ENCODE measurements at places on chromosomes 7 and 10.

- DNase-seq = no peak
Observed at GRCh38 chr7:94161476-94161875, 157.3 kb upstream of the BET1 start.

DNA sequence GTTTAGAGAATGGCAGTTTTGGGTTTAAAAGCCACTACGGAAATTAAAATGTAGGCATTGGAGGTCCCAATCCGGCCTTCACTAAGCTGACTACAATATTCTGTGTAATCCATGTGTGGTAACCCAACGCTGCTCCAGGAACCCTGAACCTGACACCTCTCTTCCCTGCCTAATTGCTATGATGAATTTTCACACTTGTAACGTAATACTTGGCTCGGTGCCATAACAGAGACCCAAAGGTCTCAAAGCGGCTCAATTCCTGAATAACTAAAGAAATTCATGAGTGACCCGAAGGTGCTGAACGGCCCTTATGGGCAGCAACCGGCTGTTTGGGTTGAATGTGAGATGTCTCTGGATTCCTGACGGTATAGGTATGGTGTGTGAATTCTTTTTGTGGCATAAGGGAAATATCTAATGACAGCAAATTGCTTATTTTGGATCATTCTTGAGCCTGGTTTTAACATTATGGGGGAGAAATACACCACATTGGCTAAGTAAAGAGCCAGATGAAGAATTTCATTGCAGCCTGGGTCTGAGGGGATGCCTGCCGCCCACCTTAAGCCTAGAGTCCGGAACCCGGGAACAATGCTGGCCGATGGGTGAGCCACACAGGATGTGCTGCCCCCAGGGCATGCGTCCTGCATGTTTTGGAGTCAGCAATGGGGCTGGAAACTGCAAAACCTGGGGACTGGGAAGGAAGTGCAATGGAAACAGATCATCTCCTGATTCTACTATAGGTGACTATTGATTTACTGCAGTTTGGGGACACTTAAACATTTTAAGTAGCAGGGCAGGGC, 69.7 kb upstream of the FZD8 start:
- DNase-seq = no peak

GRCh38 chr7:132380059-132380458, 196.2 kb downstream of the PLXNA4 start:
- no peak for DNase-seq

- DNase-seq = no peak
Observed at GRCh38 chr10:6006546-6006945, 29.2 kb upstream of the IL15RA start.

GRCh38 chr10:127090138-127090537, 106.3 kb downstream of the INSYN2A start:
- DNase-seq = no peak

DNA sequence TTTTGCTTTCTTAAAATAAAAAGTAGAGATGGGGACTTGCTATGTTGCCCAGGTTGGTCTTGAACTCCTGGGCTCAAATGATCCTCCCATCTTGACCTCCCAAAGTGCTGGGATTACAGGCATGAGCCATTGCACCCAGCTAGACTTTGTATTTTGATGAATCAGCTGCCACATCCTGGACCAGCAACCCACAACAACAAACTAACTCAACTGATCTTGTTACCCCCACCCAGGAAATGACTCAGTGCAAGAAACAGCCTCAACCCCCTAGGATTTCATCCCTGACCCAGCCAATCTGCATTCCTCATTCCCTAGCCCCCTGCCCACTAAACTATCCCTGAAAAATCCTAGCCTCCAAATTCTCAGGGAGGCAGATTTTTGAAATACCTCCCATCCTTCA, 123.8 kb downstream of the IPMK start:
- no peak for DNase-seq

GRCh38 chr7:133948588-133948987, 178.6 kb upstream of the LRGUK start:
- no peak for DNase-seq

GRCh38 chr10:13658264-13658663, 71.5 kb downstream of the PRPF18 start:
- DNase-seq = no peak

DNA sequence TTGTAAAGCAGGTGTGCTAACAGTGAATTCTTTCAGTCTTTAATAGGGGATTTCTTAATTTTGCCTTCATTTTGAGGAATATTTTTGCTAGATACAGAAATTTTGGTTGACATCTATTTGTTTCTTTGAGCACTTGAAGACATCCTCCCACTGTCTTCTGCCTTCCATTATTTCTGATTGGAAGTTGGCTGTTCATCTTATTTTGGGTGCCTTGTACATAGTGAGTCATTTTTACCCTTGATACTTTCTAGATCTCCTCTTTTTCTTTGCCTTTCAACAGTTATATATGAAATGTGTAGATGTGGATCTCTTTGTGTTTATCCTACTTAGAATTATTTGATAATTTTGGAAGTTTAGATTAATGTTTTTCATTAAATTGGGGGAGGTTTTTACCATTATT, 631.0 kb downstream of the AUTS2 start:
- DNase-seq = no peak

DNA sequence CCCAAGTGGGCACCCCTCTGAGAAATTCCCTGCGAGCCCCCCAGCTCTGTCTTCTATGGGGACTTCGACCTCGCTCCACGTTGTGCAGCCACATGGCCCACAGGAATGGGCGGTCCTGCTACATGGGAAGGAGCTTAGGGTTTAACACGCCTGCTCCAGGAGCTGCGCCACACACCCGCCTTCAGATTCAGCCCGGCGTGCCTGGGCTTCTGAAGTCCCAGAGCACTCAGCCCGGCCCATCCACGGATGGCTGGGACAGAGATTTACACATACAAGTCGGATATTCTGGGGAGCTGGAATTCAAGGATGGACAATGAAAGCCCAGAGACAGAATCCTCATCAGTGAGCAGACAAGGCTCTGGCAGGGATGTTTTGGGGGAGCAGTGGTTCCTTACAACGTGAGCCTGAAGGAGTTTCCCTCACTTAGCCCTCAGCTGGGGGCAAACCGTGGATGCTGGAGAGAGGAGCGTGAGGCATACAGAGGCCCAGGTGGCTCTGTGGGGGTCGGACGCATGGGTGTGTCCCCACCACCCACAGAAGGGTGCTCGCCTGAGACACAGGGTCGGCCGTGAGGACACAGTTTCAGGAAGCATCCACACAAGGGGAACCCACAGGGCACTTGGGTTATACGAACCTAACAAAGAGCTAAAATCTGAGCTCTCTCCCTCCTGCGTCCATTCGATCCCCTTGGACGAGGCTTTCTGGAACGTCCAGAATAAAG, 372.9 kb downstream of the DNAJB6 start:
- no peak for DNase-seq

DNA sequence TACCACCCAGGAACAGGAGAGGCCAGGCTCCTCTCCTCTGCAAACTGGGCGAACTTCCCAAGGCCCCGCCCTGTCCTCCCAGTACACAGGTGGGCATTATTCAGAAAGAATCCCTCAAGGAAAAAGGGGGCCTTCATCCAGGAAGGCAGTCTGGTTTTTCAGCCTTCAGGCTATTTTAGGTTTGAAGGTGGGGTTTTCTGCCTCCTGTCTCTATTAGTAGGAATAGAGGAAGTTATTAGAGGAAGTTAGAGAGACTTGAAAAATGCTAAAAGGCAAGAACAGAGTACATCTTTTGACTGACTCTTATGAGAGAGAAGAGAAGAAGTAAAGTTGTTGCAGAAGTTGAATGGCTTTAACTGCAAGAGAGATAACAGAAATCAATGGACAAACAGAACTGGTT, 250.9 kb upstream of the SORCS1 start:
- no peak for DNase-seq

DNA sequence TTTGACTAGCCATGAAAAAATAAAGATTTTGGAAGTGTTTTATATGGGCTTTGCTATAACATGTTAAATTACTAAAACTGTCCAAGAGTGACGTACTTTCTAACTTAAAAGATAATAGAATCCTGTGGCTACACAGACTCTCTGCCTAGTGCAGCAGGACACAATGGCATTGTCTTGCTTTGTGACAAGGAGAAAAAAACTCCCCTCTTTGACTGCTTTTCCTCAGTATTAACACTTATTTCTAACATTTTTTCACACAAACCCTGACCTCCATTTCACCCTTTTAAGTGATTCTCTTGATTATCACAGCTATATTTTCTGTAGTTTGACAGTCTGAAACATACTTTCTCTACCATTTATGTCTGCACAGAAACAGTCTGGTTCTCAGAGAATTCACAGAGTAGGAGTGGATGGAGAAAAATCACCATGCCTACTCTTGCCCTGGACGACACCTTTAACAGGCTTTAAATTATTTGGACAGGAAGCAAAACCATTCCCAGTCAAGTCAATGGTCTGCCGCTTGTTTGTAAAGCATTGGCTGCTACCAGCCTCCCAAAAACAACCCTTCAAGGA, 336.3 kb upstream of the SMIM30 start:
- DNase-seq = no peak

GRCh38 chr10:56481521-56482091, 120.5 kb upstream of the ZWINT start:
- no peak for DNase-seq
